Activated gamma-delta T cell (primary cell): ENCODE measurements at places on chromosomes 5 and 9.
A peak's percentile ranks its signal among the peaks of the same experiment; 100 is the strongest.

DNA sequence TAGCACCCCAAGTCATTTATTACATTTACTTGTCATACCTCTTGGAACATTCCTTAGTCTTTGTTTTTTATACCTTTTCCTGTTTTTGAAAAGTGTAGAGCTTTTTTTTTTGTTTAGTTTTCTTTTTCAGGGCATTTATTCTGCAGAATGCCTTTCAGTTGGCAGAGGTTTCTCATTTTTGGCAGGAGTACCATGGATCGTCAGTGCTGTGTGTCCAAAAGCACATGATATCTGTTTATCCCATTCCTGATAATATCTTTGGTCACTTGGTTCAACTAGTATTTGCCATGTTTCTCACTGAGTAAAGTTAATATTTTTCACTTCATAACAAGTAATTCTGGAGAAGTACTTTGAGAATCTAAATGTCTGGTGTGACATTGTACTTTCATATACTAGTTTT is 10.7 kb downstream of the OGN start:
- DNase-seq = no peak

GRCh38 chr9:91053824-91054223 is 252.2 kb downstream of the SYK start:
- DNase-seq = no peak

DNA sequence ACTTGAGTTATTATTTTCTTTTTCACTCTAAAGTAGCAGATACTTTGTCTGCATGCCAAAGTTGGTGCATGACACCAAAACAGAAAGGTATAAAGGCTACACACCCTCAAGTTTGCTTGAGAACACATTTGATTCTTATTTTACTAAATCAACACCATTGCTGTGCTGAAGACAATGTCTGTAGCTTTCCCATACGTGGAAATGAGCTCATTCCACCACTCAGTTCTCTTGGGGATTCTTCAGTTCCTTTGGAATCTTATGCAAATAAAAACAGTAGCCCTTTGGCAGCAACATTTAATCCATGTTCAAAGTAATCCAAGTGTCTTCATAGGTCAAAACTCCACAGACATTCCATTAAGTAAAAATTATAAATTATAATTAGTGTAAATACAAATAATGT is 264.9 kb downstream of the TLE1 start:
- DNase-seq = no peak

DNA sequence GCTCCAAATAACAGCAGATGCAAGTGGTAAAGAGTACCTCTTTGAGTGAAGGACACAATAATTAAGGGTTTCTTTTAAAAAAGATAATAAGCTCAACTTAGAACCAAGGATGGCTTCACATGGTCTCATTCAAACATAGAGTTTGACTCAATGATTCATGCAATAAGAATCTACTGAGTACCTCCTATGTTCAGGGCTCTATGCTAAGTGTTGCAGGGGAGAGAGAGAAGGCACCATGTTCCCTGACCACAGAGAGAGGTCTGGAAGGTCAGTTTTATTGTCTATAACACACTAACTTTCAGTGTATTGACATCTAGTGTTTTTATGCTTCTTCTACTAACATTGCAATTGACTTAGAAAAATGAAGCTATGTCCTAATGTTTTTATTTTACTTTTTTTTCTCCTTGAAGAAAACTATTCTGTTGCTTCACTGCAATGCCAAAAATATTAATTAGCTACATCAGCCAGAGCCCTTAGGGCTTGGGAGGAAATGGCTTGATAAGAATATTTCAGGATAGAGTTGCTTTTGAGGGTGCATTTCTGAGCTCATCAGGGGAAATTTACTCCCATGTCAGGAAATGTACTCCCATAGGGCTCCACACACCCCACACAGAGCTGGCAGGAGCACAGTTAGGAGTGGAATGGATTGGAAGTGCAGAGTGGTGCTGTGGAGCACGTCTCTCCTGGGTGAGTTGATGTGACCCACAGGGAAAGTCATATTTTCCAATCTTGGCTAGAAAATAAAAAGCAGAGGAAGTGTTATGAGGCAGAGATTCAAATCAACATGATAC is 106.6 kb downstream of the PDE8B start:
- no peak for DNase-seq

DNA sequence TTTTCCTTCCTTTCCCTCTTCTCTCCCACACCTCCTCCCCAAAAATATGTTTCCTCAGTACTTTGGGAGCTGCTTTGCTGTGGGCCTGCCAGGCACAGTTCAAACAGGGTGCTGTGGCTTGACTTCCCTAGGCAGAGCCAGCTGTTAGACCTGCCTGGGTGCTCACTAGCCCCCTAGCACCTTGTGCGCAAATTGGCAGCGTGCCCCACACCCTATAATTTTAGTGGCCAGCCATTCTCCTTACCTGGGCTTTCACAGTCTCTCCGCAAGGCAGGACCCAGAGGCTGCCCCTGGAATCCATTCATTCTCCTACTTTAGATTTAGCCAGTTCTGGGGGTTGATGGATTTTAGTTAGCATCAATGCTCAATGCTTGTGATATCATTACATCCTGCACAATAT is 72.3 kb downstream of the ANGPTL2 start:
- DNase-seq = no peak

DNA sequence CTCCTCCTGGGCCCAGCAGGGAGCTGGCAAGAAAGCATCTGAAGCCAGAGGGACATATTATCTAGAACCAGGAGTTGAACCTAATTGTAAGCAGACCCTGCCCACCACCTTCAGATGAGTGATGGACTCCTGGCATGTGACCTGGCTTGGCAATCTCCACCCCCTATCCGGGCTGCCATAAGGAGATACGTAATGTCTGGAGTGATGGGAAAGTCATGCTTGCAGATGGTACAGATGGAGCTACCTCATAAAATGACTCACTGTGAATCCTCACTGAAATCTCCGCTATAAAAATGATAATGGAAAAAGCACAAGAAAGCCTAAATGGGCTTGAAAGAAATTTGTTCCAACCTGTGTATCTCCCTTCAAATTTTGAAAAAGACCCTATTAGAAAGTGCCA is 157.5 kb downstream of the DMRT2 start:
- no peak for DNase-seq

GRCh38 chr5:144469106-144469505 is 298.4 kb downstream of the KCTD16 start:
- no peak for DNase-seq

GRCh38 chr5:8239646-8240045 is 370.7 kb downstream of the MTRR start:
- DNase-seq = no peak

GRCh38 chr5:2272755-2273154 is 390.0 kb upstream of the IRX4 start:
- DNase-seq = no peak

- no peak for DNase-seq
Measured at GRCh38 chr5:144076521-144077083, 93.9 kb downstream of the YIPF5 start.

- DNase-seq = no peak
Measured at GRCh38 chr5:96896276-96896675, 20.0 kb downstream of the ERAP2 start.

DNA sequence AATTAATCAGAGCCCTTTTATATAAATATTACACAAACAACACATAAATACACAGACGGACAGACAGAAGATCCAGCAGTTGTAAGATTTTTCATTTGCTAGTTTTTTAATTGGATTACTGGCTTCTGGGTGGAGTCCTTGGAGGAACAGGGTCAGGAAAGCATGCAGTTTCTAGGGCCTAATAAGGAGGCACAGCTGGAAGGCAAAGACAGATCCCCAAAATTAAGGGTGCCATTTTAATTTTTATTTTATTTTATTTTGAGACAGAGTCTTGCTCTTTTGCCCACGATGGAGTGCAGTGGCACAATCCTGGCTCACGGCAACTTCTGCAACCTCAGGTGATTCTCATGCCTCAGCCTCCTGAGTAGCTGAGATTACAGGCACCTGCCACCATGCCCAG is 49.5 kb downstream of the PTGS1 start:
- no peak for DNase-seq

- DNase-seq = peak; percentile 80
Measured at GRCh38 chr9:136245219-136246150, at the start of gene QSOX2. Gene QSOX2 (minus strand): TSS chr9:136245812. CDS start chr9:136245803, 9 bp downstream.

DNA sequence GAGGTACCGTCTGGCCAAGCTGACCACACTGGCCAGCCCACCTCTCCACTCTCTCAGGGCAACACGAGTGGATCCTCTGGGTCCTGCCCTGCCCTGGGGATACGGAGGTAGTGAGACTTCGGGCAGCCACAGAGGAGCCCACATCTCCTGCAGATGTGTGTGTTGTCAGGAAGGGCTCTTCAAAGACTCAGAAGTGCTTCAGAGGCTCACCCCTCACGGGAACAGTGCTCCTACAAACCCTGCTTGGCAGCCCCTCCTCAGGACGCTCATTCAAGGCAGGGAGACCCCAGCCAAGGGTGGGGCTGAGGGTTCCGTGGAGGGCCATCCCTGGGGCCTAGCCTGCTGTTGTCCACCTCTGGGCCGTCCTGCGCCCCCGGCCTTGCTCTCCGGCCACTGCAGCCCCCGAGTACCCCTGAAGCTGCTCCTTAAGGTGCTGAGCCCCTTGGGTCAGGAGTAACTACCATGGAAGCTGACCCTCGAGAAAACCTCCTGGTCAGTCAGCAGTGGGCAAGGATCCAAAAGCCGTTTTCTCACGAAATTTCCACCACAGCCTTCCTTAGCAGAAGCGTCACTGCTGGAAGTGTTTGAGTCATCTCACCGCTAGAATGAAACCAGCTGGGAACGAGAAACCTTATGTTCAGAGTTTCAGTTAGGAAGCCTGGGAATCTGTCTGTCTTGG is 23.2 kb upstream of the LRRC14B start:
- DNase-seq = no peak

DNA sequence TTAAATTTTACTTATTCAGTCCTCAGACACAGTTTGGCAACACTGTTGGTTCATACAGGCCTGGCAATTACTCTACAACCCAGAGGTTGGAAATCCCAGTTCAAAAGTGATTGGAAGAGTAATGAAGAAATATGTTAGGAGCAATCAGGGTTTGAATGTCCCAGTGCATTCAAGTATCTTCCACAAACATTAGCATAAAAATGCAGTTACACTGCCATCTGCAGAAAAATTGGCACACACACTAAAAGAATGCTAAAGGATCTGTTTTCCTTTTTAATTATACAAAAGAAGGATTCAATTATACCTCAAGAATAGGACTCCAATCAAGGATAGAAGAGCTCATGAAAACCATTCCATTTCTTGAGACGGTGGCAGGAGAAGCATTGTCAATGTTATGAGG is 130.2 kb downstream of the DNAH5 start:
- DNase-seq = no peak

DNA sequence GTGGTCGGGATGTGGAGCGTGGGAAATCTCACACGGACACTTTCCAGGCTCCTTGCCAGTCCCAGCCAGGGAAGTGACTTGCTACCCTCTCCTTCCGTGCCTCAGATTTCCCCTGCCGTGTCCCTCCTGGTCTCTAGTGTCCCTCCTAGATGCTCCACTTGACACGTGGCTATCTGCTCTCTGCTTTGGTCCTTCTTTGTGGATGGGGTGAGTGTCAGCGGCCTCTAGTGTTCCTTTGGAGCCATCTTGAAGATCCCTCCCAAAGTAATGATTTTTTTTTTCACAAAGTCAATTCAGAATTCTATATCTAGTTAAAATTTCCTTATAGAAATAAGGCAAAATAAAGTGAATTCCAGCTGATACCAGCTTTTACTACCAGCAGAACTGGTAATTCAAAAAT is 117.7 kb downstream of the MRPL36 start:
- DNase-seq = no peak

- no peak for DNase-seq
Measured at GRCh38 chr9:101365181-101365580, 19.6 kb downstream of the BAAT start.

DNA sequence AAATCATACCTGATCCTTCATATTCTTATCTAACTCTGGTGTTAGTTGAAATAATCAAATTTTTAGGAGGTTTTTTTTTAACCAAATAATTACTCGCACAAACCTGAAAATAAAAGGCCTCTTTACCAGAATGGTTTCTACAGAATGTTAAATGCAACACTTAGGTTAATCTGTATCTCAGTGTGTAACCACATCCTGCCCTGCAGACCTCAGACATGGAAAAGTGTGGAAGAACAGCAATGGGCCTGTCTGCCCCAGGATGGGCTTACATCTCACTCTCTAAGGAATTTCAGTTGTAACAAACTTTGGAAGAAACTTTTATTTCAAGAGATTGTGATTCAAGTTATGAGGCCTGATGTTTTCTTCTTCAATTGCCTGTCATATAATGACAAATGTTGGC is 32.5 kb upstream of the MIER3 start:
- DNase-seq = no peak

GRCh38 chr9:82106536-82106935 is 118.0 kb downstream of the SPATA31D1 start:
- no peak for DNase-seq

- no peak for DNase-seq
Measured at GRCh38 chr9:95003689-95004410, 277.4 kb downstream of the AOPEP start.

GRCh38 chr5:124403281-124403680 is 343.2 kb downstream of the ZNF608 start:
- DNase-seq = no peak

- no peak for DNase-seq
Measured at GRCh38 chr9:122791872-122792669, 3.3 kb downstream of the OR5C1 start.

DNA sequence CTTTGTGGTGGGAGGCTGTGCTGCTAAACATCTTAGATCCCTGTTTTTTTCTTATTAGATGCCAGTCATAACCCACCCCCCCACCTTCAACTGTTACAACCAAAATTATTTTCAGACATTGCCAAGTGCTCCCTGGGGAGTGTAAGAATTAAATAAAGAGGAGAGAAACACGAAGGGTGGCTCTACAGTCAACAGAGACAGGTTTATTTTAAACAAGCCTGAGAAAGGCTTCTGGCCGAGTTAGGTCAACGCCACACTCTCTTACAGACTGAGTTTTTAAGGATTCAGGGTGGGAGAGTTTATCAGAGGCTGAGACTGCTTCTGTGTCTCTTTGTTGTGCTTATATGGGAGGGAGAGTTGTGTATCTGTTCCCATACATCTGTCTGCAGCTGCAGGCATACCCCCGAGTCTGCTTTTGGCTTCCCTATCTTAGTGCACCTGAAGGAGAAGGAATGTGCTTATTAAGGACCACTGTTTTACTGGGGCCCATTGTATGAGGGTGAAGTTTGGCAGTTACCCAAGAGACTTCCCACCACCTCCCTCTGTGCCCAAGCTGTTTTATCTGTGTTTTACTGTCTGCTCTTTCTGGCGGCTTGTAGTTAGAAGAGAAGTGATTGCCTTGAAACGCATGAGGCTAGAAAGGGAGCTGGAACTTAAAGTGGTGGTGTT is 11.4 kb upstream of the GDA start:
- DNase-seq = no peak

DNA sequence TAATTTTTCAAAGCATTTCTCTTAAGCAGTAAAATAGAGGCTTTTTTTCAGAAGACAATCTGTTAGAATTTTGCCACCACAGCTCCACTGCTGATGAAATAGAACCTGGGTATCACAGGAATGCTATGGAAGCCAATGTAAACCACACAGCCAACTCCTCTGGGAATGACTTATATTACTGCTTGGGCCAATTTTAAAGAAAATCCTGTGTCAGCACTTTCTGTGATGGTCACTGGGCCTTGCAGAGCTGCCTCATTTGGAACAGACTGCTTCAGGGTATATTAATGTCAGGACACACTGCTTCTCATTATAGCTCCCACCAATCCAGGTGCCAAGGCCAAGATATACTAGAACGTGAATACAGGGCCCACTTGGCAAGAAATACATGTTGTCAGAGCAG is 144.1 kb upstream of the ACTBL2 start:
- DNase-seq = no peak

- no peak for DNase-seq
Measured at GRCh38 chr9:16811987-16812685, 58.3 kb downstream of the BNC2 start.

- DNase-seq = no peak
Measured at GRCh38 chr5:124721229-124721735, 25.2 kb downstream of the ZNF608 start.
